ENCODE measurements at places on chromosomes 12 and 14.

GRCh38 chr12:118582863-118583262 is 206.5 kb downstream of the SUDS3 start:
- DNase-seq, result no peak

DNA sequence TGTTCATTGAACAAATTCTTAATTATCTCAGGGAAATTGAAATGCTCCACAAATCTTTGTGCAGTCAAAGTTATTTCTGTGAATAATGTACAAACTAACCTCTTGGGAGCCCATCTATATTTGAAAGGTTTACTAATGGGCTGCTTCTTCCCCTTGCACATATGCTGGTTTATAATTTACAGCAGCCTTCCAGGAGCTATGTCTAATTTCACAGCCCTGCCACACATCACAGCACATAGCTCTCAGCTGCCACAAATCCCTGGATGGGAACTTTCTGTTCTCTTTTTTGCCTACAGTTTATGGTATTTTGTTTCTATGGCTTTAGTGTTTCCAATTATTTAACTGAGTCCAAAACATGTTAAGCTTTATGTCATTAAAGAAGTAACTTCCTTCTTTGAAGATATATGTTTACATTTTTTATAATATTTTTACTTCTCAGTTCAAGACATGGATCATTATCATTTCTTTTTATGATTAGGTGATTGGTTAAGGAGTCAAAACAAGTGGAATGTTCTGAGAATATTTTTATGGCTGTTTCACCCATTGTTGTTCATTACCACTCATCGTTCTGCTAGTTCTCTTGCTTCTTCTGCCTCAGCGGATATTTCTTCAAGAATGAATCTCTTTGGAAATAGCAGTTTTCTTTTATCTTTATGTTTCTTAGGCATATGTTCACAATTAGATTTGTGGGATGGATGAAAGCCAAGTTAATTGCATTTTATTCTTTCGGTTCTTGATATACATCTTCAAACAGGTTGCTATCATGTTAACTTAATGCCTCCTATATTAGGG is 475.6 kb upstream of the MIS18BP1 start:
- DNase-seq, result no peak

DNA sequence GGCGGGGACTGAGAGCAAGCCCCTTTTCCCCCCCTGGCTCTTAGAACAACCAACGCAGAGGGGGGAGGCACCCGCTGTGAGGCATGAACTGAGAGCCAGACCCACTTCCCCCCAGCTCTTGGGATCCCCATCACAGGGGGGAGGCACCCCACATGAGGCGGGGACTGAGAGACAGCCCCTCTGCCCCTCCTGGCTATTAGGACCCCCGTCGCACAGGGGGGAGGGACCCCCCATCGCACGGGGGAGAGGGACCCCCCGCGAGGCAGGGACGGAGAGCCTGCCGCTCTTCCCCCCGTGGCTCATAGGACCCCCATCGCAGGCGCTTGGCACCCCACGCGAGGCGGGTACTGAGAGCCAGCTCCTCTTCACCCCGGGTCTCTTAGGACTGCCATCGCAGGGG is 195.8 kb upstream of the PZP start:
- DNase-seq, result no peak

DNA sequence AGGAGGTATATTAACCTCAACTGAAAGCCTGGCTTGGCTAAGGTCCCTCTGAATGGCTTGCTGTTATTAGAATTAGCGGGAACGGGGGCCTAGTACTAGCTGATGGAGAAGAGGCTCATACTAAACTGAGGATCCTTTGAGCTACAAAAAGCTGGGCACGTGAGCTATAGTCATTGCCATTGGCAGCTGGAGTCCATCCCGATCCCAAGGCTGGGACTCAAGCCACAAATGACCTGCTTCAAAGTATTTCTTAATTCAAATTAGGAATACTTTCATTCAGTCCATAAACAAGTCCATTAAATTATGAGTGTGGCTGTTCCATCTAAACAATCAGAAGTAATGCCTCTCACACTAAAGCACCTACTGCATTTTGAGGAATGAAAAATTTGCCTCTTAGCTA is 114.5 kb downstream of the DACT1 start:
- DNase-seq, result no peak

DNA sequence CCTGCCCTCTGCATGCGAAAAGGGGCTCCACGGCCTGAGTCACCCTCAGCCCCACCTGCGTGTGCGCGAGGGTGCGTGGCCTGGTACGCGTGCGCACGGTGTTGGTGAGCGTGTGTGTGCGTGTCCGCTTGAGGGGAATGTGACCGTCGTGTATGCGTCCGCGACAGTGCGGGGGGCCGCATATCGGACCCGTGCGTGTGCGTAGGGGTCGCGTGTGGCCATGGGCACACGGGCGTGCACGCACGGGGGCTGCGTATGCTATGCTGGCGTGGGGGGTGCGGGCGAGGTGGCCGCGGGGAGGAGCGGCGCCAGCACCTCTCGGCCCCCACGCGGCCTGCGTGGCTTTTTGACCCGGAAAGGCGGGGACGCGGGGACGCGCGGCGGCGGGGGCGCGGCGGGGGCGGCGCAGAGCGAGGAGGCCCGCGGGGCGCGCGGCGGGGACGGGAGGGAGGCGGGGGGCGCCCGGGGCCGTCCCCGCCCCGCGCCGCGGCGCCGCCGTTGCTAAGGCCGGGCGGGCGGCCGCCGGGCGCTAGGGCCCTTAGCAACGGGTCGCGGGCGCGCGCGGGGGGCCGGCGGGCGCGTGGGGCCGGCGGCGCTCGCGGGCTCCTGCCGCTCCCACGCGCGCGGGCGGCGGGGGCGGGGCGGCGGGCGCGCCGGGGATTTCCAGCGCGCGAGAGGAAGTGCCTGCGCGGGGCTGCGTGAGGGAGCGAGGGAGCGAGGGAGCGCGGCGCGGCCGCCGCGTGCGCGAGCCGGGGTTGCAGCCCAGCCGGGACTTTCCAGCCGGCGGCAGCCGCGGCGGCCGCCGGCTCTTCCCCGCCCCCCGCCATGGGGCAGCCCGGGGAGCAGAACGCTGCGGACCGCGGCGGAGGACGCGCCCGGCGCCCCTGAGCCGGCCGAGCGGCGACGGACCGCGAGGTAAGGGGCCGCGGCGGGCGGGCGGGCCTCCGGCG is at the start of gene TRAF3:
TSS of gene TRAF3 (plus strand) at position 689 of the 950 bp plus-strand sequence. CDS start 92,753 bp downstream, outside the sequence.
- peak; percentile 92 for DNase-seq

GRCh38 chr14:46250113-46250703 is 401.4 kb downstream of the RPL10L start:
- DNase-seq, result peak; percentile 4

DNA sequence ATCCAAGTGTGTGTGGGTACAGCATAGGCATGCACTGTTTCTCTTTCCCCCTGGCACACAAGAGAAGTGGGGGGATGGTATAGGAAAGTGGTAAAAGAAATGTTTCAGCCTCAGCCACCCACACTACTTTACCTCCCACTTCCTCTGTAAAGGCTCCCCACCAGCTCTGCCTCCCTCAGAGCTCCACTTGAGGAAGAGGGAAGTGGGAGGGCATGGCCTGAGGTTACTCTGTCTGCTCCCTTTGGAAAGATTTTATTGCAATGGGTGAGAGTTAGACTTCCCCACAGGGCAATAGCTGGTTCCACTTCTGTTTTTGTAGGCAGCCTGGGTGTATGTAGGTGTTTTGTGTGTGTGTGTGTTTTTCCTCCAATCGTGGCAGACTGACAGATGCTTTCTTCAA is 145.3 kb downstream of the SSPN start:
- DNase-seq, result peak; percentile 91

DNA sequence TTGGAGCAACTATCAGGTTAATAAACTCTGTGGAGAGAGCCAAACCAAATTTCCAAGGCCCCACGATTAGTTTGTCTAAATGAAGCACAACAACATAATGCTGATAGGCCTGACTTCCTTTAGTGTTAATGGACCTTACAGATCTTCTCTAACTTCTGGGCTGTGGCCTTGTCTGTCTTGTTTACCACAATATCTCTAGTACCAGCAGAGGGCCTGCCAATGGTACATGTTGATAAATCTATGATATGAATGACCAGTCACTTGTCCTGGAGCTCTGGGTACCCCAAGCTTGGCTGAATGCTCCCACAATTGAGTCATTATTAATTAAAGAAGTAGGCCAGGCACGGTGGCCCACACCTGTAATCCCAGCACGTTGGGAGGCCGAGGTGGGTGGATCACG is 78.9 kb upstream of the CISTR start:
- DNase-seq, result no peak

GRCh38 chr14:77284466-77284865 is 13.5 kb upstream of the NGB start:
- no peak for DNase-seq
